ENCODE measurements at places on chromosomes 12 and 14.

DNA sequence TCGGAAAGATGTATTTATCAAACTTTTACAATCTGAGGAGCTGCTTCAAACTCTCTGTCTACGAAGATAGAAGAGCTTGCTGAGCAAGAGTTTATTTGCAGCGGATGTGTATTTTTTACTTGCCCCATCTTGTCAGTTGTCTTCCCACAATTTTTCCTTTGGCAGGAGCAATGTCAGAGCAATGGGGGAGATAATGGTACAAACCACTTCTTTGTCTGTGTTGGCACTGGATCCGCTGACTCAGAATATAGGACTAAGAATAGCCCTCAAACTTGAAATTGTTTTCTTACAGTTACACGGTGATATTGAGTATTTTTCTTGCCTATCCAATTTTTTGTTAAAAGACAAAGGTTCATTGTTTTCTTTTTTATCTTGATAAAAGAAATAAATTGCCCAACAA is 27.6 kb downstream of the HELB start:
- DNase-seq, result no peak

GRCh38 chr14:77926942-77927341 is 127.0 kb downstream of the ADCK1 start:
- no peak for DNase-seq

- DNase-seq, result no peak
Measured at GRCh38 chr12:14403711-14404196, 38.3 kb downstream of the ATF7IP start.

DNA sequence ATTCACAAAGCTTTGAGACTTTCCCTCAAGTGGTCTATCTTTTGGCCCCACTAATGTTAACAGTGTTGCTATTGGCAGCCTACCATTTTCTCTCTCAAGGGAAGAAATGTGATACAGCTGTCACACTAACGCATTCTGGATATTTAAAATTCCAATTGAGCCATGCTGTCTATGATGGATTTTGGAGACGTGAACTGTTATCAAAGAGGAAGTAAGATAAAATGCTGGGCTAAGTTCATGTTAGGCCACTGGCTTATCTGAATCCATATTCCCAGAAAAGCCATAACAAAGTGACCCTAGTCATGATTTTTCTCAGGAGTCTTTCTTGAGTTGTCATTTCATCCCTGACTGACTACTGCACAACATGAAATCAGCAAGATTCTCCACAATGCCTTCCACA is 200.2 kb downstream of the PHLDA1 start:
- no peak for DNase-seq

GRCh38 chr14:94157197-94157596 is 16.9 kb upstream of the PPP4R4 start:
- DNase-seq, result no peak

DNA sequence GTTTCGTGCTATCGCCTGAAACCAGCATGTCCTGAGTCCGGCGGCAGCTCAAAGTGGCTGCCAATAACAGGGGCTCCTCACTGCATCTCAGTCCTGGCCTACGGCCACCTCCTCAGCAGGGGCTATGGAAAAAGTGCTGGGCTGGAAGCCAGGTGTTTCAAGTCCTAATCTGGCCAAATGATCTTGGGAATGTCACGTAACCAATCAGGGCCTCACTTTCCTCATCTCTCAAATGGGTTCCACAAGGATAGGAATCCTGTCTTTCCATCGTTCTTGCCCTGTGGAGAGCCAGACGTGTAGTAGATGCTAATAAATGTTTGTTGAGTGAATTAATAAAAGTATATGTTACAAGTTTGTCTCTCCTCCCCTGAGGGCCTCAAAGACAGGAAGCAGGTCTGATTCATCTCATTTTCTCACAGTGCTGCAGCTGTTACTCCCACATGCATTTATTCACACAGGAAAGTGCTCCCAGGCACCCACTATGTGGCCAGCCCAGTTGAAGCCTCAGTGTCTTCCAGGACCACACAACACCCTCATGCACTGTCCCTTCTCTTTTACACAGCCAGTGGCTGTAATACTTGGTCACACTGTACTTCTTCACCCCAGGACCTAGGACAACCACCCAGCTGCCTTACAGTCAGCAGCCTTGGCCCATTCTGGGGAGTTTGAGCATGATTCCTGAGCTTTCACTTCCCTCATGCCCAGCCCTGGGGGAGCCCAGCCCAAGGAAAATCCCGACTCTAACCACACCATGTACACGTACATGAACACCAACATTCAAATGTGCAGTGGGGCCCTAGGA is 5.0 kb downstream of the CMKLR1 start:
- DNase-seq, result no peak

GRCh38 chr12:89827592-89827991 is 119.0 kb upstream of the ATP2B1 start:
- DNase-seq, result no peak

DNA sequence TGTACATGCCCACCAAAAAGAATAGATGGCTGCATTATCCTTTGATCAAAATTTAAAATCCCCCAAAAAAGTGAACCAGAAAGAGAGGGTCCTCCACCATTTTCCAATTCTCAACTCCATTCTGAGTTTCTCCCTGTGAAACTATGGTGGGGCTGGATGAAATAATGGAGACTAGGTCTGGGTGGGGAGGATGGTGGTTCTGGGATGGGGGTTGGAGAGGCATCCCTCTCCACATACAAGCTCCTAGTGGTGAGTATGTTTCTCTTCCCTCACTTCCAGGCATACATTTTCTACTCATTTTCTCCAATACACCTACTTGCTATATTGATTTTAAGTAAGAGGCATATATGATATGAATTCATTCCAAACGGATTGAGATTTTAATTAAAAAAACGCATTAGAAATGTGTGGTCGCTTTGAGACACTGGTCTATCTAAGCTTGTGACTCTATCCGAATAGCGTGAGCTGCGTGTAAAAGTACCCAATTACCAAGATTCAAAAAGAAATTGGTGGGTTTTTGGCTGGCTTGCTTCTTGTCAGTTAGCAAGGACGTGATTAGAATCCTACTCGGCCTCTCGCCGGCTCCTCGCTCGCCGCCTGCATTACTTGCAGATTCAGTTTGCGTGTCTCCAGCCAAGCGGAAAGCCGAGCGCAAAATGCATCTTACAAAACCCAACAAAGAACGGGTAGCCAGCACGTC is 3.4 kb downstream of the ASCL1 start:
- DNase-seq, result no peak

DNA sequence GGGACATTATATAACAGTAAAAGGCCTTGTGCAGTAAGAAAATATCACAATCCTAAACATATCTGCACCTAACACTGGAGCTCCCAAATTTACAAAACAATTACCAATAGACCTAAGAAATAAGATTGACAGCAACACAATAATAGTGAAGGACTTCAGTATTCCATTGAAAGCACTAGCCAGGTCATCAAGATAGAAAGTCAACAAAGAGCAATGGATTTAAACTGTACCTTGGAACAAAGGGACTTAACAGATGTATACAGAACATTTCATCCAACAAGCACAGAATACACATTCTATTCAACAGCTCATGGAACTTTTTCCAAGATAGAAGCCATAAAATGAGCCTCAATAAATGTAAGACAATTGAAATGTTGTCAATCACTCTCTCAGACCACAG is 209.5 kb upstream of the ARHGAP5 start:
- no peak for DNase-seq

DNA sequence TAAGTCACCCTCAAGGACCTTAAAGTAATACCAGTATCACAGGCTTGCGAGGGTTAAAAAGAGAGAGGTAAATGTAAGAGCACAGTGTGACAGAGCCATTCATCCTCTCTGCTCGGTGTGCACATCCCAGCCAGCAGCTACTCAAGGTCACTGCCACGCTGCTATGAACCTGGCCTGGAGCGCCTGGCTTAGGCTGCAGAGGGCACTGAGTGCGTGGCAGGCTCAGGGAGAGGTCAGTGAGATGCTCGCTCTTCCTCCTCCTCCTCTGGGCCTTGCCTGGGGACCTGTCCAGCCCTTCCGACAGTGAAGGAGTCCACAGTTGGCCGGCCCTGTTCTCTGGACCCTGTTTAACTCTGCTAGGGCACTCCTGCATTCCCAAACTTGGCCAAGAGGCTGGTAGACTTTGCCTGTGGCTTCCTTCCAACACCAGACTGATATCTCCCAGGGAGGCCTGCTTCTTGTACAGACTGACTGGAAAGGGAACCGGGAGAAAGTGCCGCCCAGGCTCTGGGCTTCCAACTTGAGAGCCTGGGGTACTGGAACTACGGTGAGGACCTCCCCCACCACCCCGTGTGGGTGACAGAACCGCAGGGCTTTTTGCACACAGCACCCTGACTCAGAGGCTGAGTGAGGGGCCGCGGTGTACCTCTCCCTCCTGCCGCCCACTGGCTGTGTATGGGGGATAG is 62.6 kb upstream of the CORO1C start:
- no peak for DNase-seq

GRCh38 chr12:129009833-129010622 is 156.8 kb downstream of the GLT1D1 start:
- no peak for DNase-seq

DNA sequence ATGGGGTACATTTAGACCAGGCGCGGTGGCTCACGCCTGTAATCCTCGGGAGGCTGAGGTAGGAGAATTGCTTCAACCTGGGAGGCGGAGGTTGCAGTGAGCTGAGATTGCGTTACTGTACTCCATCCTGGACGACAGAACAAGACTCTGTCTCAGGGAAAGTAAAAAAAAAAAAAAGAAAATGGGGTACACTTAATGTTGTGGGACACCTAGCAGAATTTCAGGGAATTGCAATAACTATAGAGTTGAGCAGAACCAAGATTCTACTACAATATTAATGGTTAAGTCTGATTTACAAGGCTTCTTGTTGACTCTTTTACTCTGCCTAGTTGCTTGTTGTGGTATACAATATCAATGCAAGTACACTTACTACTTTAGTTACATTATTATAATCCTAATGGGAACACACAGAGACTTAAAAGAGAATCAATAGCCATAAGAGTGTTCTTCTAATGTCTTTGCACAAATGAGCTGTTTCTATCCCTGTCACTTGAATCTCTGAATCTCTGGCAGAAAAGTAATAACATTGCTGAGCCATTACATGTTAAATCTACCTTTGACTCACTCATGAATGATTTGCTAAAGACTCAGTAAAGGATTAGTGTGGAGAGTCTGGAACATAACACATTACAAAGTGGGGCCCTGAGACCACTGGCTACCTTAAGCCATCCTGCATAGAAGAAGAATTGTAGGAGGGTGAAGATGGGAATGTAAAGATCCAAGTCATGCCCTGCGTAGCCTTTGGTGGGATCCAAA is 22.7 kb downstream of the BEST3 start:
- DNase-seq, result no peak

- no peak for DNase-seq
Measured at GRCh38 chr12:78473136-78473535, 391.4 kb upstream of the SYT1 start.
